ENCODE measurements at places on chromosomes 4 and X.

DNA sequence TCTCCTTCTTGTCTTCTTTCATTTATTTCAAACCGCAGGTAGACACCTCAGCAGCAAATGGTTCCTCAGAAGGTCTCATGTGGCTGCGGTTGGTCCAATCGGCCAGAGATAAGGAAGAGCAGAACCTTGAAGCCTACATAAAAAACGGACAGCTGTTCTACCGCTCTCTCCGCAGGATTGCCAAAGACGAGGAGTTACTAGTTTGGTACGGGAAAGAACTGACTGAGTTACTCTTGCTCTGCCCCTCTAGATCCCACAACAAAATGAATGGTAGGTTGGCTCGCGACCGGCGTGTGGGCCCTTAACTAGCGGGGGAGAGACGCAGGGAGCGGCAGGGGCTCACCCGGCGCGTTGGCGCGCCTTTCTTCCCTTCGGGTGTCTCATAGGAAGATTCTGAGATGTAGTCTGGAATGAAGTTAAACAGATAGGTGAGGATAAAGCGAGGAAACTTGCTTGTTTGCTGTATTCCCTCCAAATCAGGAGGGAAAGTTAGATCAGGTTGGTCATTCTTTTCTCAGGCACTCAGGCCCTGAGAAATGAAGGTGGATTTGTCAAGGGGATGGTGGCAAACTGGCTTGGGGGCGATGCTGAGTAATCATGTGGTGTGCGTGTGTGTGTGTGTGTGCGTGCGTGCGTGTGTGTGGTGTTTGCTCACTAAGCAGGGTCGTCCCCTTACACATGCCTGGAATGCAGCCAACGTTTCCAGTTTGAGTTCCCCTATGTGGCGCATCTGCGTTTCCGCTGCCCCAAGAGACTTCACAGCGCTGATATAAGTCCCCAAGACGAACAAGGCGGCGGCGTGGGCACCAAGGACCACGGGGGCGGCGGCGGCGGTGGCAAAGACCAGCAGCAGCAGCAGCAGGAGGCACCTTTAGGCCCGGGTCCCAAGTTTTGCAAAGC is 4.2 kb downstream of the PRDM8 start:
- peak; percentile 23 for DNase-seq

DNA sequence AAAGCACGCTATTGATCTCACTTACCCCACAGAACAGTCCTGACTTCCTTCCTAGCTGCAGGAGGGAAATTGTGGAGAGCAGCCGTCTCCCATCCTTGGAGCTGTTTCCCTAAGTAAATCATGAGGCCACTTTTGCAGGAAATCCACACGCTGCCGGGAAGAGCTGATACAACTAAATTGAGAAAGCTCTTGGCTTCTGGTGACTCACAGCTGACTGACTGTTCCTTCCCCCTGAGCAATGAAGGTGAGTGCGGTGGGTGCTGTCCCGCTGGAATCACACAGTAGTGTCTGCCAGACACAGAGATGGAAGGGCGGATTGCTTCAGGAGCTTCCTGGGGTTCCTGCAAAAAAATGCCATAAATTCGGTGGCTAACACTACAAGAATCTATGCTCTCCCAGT is 268.9 kb downstream of the ASMT start:
- DNase-seq: no peak

GRCh38 chrX:3271183-3271833 is 75.1 kb downstream of the MXRA5 start:
- DNase-seq: peak; percentile 7

GRCh38 chr4:186687265-186687664 is 36.4 kb downstream of the FAT1 start:
- no peak for DNase-seq

- no peak for DNase-seq
These were observed 17.3 kb upstream of the FMR1 start for GRCh38 chrX:147894366-147894963.

DNA sequence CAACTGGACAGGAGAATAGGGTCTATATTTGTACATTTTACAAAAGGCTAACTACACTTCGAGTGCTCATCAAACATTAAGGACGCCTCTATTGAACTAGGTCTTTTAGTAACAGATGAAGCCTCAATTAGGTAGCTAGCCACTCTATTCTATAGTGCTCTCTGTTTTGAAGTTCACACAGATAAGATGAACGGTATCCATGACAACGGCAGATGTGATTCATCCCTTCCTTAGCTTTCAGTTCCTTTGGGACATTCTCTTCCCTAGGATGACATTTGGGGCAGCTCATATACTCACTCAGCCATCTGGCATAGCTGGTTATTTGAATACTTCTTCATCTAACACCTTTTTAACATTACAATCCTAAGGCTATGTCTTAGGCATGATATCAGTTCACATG is 62.4 kb upstream of the WDFY3 start:
- DNase-seq: peak; percentile 4

DNA sequence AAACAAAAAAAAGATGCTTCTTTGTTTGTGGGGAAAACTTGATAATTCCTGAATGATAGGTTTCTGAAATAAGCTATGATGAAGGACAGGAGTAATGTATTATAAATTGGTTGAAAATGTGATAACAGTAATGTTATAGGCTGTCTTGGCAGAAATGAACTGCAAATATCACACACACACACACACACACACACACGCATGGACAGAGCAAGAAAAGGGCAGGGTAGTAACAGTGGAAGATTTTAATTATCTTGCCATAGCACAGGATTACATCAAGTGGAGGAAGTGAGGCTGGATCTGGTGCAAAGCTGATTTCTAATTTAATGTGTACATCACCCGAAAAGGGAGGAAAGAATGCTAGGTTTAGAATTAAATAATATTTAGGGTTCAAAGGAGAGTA is 97.5 kb upstream of the CXXC4 start:
- DNase-seq: no peak
